ENCODE measurements at places on chromosomes 3 and 15. TPM values are rescaled to one million over a fixed set of nuclear protein-coding genes. Genes with fewer than 3 reads are reported as not detected.

- DNase-seq: no peak
Measured at GRCh38 chr3:46913644-46914043, 36.1 kb downstream of the PTH1R start.

- DNase-seq: no peak
Measured at GRCh38 chr3:104437131-104437750, 929.5 kb upstream of the ALCAM start.

DNA sequence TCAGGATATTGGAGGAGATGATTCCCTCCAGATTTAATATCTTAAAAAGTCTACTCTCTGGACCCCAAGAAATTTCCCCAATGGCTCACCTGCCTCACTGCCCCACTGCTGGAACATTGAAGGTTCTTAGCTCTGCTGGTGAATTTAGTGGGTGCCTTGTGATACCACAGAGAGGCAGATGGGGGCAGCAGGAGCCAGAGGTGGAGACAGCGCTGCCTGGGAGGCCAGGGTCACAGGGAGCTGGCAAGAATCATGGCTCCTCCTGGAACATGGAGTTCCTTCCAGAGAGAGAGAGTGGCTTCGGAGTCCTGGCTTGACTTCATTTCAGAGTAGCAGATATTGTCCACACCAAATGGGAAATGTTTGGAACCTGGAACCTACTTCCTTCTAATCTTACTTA, 263.5 kb upstream of the CFAP20DC start:
- peak; percentile 76 for DNase-seq

- peak; percentile 68 for DNase-seq
Measured at GRCh38 chr15:82045179-82045891, 483 bp downstream of the MEX3B start.

DNA sequence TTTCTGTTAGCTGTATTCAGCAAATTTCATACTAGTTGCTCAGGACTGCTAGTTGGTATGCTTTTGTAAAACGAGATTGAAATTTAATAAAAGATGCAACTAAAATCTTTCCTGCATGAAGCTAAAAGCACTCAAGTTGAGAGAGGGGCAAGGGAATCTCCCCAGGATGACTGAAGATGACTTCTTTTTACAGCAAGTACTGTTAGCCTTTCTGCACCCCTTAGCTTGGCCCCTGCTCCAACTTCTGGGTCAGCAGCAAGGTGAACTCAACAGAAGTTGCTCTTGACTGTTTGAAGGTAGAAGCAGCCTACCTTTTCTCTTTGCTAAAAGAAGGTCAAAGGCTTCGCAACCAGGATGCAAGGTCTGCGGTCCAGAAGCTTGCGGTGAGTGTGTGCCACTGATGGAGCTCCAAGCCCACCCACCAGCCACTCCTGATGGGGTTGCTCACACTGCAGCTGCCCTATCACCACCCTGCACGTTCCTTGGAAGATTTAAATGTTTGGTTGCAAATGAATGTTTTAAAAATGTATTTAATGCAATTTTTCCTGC, 32.5 kb downstream of the NME9 start:
- no peak for DNase-seq

- DNase-seq: no peak
Measured at GRCh38 chr3:158405507-158405906, 165.5 kb upstream of the MLF1 start.

DNA sequence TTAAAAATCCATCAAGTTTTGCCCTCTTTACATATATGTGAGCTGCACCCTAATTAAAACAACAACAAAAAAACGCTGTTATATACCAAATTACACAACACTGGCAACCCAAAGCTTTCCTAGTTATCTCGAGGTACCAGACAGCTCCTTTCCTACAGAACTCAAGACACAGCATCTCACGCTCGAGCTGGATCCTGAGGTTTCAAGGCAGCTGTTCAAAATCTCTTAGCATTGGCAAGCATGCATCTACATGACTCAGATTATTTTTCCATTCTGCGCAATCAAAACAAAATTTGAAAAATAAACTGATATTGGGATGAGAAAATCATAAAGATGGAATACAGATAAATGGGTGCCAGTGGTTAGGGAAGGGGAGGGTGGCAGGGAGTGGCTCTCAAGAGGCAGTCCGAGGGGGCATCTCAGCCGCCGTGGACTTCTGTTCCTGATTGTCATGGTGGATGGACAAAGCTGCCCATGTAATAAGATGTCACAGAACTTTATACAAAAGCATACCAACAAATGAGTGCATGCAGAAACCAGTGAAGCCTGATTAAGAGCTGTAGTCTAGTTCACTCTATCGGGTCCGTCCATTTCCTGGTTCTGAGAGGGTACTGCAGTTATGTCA, 91.5 kb downstream of the ADAMTS17 start:
- DNase-seq: no peak

- no peak for DNase-seq
Measured at GRCh38 chr3:171789759-171790505, 20.4 kb downstream of the PLD1 start.

- peak; percentile 50 for DNase-seq
Measured at GRCh38 chr15:31598620-31599019, 272.0 kb downstream of the KLF13 start.

DNA sequence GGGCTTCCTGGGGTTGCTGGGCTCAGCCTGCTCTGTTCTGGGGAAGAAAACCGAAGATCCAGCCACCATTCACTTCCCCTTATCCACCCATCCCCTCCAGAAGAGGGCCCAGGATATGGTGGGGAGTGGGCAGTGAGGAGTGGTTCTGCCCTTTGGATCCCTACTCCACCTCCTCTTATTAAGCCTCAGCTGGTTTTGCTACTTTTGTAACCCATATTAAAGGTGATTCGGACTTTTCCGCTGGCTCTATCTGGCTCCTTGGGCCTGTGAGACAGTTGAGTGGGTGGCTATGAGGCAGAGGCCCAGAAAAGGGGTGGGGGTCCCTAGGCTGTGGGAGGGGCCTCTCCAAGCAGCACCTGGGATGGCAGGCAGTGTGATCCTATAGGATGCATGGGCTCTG, 33.8 kb downstream of the NBEAL2 start:
- no peak for DNase-seq

GRCh38 chr3:4823986-4824925, 155.0 kb upstream of the BHLHE40 start:
- peak; percentile 38 for DNase-seq

GRCh38 chr3:16538507-16538906, 25.0 kb upstream of the RFTN1 start:
- no peak for DNase-seq

- no peak for DNase-seq
Measured at GRCh38 chr3:43260412-43260811, 25.9 kb upstream of the SNRK start.

The RASGRF1 gene
- 0.67 TPM for total RNA-seq
